A673 (cell line): ENCODE measurements at places on chromosomes 1 and 21. TPM values are rescaled to one million over a fixed set of nuclear protein-coding genes. Genes with fewer than 3 reads are reported as not detected.

The LRRC71 gene
- total RNA-seq = not detected in 2 replicates

The MATN1 gene
- total RNA-seq = not detected in 2 replicates

DNA sequence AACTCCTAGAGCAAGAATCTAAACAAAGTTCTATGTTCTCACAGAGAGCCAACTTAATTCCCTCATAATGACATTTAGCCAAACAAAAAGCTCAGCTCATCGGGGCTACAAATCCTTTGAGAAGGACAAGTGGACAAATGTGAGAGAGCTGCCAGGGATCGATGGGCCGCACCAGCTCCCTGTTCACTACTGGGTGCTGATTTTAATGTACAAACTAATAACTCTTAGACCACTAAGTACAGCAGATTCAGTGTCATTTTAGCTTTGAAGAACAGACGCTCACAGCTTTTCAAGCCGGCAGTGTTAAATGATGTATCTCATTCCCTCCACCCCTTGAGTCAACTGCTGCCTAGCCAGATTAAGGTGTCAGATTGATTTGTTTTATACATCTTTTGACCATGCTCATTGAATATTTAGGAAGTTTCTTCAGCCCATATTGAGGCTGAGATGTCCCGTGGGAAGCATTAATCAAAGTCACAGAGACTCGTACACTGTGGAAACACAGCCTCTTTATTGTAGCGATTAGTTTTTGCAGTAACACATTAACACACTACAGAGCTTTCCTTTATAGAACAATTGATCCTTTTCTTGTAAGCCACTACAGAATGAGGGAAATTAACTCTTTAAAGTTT, 21.1 kb downstream of the PROX1 start:
- no peak for DNase-seq

DNA sequence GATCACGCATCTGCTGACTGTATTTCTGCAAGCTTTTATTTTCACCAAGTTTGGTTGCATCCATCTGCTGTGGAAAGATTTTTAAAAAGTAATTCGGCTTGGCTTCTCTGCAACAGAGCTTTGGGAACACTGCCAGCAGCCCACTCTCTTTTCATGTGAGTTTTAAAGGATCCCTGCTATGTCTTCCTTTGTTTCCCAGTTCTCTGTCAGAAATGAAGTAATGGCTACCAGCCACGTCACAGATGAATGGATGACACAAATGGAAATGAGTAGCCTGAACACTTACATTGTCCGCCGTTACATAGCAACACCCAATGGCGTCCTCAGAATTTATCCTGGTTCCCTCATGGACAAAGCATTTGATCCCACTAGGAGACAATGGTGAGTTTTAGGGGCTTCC, 80.6 kb upstream of the RAVER2 start:
- peak; percentile 77 for DNase-seq

- DNase-seq = no peak
These were observed 2.8 kb downstream of the CNKSR1 start for GRCh38 chr1:26180010-26180506.

The KIAA1614 gene
- 0.67 and 0.94 TPM in 2 replicates for total RNA-seq

DNA sequence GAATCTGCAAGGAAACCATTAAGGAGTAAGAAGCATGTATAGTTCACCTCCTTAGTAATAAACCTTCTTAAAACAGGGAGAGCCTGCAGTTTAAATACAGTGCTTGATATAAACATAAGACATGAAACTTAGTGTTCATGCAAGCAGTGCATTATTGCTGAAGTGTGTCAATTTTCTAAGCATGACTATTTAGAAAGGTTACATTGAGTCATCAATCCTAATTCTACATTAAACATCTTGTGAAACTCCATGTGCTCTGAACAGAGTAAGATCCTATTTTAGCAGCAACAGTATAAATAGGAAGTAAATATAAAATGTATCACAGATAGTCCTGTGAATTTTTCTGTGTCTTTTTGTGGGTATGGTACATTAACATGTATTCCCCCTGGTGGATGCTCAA, 135.5 kb downstream of the ESRRG start:
- no peak for DNase-seq

The MMP23B gene
- 0.55 and 0.67 TPM in 2 replicates for total RNA-seq

GRCh38 chr21:45155910-45156309, 81.5 kb downstream of the ADARB1 start:
- DNase-seq = no peak

DNA sequence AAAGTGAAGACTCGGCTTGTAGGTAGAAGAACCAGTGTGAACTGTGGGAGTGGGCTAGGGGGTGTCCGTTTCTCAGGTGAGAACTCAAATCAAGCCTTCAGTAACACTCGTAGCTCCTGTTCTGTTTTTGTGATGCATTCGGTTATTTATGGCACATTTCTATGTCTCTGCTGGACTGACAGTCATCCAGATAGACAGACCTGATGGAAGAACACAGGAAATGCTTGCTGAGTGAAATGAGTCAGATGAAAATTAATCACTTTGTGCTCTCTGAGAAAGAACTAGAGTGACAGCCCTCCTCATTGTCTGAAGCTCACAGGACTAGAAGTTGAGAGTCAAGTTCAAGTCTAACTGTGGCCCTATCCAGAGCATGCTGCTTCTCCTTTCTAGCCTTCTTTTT, 360.1 kb upstream of the PLXNA2 start:
- peak; percentile 72 for DNase-seq

The MIXL1 gene
- total RNA-seq = 0.39 TPM in 1 of 2 replicates, not detected in the other

The SUSD4 gene
- not detected in 2 replicates for total RNA-seq

GRCh38 chr1:177953549-177953948, 16.3 kb downstream of the SEC16B start:
- DNase-seq = no peak
